ENCODE measurements at places on chromosomes 6 and 20.

GRCh38 chr6:80488190-80488589 lies 381.7 kb downstream of the BCKDHB start:
- no peak for DNase-seq

- DNase-seq: no peak
Observed at GRCh38 chr20:37898233-37899104, 4.5 kb upstream of the VSTM2L start.

DNA sequence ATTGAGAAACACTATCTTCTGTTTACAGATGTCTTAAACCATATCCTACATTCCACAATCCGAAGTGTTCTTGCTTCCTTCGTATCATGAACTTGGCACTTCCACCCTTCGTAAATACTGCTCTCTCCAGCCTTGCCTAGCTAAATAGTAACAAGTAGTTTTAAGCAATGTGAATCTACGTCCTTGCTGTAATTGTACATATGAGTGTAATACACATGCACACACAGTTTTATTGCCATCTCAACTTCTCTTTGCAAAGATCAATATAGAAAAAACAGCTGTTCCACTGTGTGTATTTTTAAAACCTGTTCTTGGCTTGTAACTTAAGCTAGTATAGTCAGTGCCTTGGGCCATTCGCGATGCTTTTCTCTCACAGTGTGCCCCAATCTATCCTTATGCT lies 1524.7 kb downstream of the GRIK2 start:
- DNase-seq: no peak

DNA sequence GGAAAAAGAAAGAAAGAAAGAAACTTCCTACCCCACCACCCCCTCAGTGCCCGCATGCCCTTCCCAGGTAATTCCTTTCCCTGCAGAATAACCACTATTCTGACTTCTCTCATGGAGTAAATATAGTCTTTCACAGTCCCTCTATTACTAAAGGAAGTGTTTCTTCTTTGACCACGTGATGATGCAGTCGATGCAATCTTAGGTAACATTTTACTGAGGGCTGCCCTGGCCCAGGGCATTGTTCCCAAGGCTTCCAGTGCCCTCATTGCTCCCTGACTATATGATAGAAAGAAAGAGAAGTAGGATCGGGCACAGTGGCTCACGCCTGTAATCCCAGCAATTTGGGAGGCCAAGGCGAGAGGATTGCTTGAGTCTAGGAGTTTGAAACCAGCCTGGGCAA lies 29.1 kb downstream of the ARHGAP40 start:
- DNase-seq: no peak
